ENCODE measurements at places on chromosomes 7 and 10.

- DNase-seq: no peak
These were observed 66.7 kb upstream of the PODXL start for GRCh38 chr7:131623154-131623553.

GRCh38 chr7:1647961-1648672 is 22.0 kb upstream of the ELFN1 start:
- DNase-seq: no peak

GRCh38 chr10:92662848-92663247 is 26.9 kb upstream of the HHEX start:
- no peak for DNase-seq

GRCh38 chr10:60760711-60761210 is 17.5 kb upstream of the CDK1 start:
- no peak for DNase-seq

DNA sequence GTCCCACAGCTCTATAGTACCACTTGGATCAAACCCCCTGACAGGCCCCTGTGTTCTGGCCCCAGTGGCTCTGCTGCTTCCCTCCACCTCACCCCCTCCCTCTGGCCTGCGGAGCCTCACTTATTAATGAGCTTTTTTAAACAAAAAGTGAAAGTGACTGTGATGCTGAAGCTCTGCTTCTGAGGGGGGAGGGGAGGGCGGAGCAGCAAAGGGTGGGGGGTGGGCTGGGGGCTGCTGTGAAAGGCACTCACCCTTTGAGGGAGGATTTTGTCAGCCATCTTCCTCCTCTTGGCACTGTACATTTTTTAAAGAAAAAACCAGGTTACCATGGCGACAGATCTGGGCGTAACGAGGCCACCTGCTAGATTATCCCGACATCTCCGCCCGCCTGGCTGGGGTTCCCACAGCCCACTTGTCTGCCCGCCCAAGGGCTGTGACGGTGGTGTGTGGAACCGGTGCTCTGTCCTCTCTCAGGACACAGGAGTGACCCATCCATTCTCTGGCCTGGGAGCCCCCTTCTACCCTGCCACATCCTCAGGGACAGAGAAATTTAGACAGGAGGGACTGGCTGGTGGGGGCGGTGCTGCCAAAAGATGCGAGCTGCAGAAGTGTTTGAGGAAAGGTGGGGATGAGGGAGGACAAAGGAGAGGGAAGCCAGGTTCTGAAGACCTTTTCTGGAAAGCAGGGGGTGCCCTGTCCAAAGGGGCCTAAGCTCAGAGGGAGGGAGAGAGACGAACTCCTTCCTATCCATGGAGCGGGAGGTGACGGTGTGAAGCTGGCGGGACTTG is 4.9 kb downstream of the SMARCD3 start:
- no peak for DNase-seq

- DNase-seq: no peak
These were observed 170.4 kb downstream of the WNT2 start for GRCh38 chr7:117152213-117153007.

GRCh38 chr10:59085711-59086502 is 90.5 kb upstream of the PHYHIPL start:
- no peak for DNase-seq

GRCh38 chr7:2698581-2699288 is 10.7 kb downstream of the AMZ1 start:
- no peak for DNase-seq

GRCh38 chr7:24800073-24800472 is 42.8 kb upstream of the GSDME start:
- DNase-seq: no peak

DNA sequence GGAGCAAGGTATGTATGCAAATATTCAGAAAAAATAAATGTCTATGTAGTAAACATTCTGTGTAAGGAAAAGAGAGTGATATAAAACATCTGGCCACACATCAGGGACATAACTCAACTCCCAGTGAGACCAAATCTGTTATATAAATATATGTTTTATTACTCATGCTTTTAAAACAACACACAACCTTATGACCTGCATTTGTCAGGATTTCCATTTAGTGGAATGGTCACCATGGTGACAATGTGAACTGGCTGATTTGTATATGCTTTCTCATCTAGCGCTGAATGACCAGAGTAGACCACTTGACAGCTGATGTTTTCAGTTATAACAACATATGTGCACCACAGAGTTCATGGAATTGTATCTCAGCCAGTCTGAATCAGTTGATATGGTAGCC is 551.7 kb downstream of the HTR7 start:
- no peak for DNase-seq

- DNase-seq: no peak
These were observed 323.8 kb downstream of the GLRX3 start for GRCh38 chr10:130459851-130460490.

GRCh38 chr7:43572516-43573049 is 10.3 kb upstream of the STK17A start:
- DNase-seq: no peak

DNA sequence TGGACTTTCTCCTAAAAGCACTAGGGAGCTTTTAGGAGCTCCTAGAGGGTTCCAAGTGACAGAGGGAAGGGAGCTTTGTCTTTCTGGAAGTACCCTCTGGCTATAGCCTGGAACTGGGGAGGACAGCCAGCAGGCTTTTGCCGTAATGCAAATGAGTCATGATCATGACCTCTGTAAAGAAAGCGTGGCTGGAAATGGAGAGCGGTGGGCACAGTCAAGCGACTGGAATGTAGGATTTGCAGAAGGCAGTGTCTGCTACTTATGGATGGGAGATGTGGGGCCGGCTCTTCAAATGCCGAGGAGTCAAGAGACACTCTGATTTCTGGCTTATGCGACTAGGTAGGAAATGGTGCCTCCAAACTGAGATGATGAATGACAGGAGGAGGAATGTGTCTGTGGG is 34.6 kb upstream of the PLPP4 start:
- no peak for DNase-seq

- no peak for DNase-seq
These were observed 1.5 kb downstream of the KLHL7 start for GRCh38 chr7:23106823-23107663.

DNA sequence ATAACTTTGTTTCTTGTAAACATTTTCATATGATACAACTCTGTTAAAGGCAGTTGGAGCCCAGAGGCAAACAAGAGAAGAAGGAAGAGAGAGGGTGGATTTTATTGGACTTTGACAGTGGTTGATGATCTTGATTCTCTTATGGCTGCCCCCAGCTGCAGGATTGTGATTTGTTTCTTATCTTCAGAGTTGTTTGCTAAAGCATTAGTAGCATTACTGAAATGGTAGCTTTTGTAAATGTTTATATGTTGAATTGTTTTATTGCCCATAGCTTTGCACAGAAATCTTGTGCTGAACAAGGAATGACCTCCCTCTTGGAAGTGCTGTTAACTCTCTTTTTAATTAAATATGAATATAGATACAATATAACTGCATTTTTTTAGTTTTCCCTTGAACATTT is 309.4 kb downstream of the AUTS2 start:
- DNase-seq: no peak

DNA sequence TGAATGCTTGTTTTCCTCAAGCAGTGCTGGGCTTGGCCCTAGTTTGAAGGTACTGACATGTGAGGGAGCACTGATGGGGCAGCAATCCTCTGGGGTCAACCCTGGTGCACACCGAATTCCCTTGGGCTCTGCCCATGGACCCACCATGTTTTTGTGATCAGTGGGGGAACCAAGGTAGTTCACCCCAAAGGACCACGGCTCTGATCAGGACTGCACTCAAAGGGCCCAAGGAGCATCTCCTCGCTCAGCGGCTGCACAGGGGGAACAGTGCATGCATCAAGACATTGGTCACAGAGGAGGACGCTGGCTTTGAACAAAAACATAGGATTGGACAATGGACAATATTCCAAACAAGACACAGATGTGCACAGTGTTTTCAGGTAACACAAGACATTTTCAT is 12.7 kb downstream of the CXCL12 start:
- DNase-seq: no peak

DNA sequence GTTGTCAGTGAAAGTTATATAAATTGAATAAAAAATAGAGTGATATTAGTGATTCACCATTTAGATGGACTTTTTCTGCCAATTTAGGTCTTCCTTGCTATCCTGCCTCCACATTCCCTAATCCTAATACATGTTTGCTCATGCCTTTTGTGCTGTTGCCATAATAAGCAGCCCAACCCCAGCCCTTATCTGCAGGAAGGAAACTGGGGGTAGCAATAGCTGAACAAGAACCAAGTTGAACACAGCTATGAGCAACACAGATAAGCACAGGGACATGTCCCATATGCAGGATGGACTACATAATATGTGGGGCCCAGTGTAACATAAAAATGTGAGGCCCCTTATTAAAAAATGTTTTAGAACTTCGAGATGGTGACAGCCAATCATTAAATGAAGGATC is 91.2 kb upstream of the AHR start:
- no peak for DNase-seq

DNA sequence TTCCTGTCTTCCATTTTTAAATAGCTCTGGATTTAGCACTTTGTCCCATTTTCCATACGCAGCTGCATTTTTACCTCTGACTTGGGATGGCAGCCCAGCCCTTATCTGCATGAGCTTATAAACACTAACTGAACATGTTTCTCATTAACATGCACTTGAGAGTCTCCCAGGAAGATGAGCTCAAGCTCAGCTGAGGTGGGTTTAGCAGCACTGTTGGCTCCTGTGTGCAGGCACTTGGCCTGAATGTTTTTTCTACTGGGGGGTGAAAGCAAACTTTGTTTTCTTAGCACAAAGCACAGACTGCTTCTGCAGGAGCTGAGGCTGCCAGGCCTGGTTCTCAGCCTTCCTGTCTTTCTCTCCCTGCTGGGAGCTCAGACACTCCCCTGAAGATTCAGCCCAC is 1093.6 kb upstream of the AUTS2 start:
- no peak for DNase-seq

GRCh38 chr10:83045731-83046130 is 1093.6 kb upstream of the GHITM start:
- no peak for DNase-seq

GRCh38 chr7:98930464-98930863 is 52.1 kb downstream of the TRRAP start:
- no peak for DNase-seq

- DNase-seq: no peak
These were observed 237.6 kb downstream of the KCNMA1 start for GRCh38 chr10:77400033-77400432.

- peak; percentile 76 for DNase-seq
These were observed 112.5 kb downstream of the MAD1L1 start for GRCh38 chr7:2120251-2120660.
